Stimulated activated CD4-positive, alpha-beta T cell treated with anti-CD3 and anti-CD28 coated beads, Interleukin-4, amount 100 ng/mL, for 24 hours (primary cell): ENCODE measurements at places on chromosomes 12 and 14.

DNA sequence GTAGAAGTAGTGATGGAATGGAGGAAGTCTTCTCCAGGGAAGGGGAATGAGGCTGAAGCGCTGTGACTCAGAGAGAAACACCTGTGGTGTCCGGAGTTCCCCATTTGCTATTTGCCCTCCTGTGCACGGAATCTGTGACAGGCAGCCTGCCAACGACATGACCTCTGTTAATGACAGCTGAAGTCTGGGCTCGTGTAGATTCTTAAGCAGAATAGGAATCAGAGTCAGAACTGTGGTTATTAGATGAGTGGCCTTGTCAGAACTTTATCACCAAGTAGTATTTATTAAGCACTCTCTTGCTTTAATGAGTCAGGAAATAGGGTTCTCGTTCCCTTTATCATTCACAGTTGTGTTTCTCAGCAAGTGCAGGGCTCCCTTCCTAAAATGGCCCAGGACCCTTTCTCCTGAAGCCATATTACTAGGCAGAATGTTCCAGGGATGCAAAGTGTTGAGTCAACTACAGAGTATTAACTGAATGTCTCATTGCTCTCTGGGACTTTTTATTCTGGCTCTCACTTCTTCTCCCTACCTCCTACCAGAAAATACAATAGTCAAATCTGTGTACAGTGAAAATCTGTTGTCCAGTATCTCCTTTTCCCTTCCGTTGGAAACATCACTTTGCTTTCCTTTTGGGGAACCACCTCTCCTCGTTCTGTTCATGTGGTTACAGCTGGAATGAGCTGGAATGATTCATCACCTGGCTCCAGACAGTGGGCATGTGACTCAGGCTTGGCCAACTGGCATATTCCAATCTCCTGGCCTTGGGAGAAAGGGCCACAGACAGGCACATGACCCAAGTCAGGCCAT, 77.8 kb upstream of the MAX start:
- peak; percentile 58 for DNase-seq

- DNase-seq = no peak
Observed at GRCh38 chr14:72653026-72653425, 240.9 kb downstream of the DPF3 start.

GRCh38 chr12:120630104-120630892, 10.1 kb upstream of the CABP1 start:
- no peak for DNase-seq

GRCh38 chr12:130444986-130445385, 107.3 kb downstream of the PIWIL1 start:
- no peak for DNase-seq

- no peak for DNase-seq
Observed at GRCh38 chr14:55401751-55402150, 9.9 kb downstream of the ATG14 start.

DNA sequence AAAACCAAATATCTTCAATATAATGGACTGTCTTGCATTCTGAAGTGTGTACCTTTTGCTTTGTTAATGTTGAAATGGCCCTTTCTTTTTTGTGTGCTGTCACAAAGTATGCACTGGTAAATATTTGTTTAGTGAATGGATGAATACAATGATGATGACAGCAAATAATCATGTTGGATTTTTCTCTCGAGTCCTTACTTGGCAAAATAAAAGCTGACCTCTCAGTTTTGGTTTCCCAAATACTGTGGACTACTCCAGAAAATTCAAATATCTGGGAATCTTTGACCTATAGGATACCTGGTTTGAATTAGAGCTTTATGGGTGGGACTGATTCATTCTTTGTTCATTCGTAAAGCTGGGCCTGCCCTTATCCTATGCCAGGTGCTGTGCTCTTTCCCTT, 5.5 kb downstream of the UBE3B start:
- no peak for DNase-seq

DNA sequence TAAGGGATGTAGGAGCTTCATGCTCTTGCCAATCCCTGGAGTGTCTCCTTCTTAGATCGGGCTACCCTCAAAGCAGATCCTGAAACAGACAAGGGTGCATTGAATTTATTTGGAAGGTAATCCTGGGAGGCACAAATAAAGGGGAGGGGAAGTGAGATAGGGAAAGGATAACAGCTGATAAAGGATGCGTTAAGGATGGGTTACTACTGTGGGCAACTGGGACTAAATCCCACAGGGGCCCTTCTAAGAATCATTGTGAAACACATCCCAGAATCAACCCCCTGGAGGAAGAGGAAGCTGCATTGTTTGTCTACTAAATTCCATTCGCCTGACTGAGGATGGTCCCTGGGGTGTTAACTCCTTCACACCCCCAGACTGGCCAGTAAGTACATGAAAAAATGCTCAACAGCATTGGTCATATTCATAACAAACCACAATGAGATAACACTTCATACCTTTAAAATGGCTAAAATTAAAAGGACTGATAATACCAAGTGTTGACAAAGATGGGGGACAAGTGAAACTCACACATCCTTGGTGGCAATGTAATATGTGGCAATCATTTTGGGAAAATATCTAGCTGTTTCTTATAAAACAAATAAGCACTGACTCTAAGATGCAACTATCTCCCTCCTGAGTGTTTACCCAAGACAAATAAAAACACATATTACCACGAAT, 37.0 kb upstream of the CMKLR1 start:
- DNase-seq = no peak

DNA sequence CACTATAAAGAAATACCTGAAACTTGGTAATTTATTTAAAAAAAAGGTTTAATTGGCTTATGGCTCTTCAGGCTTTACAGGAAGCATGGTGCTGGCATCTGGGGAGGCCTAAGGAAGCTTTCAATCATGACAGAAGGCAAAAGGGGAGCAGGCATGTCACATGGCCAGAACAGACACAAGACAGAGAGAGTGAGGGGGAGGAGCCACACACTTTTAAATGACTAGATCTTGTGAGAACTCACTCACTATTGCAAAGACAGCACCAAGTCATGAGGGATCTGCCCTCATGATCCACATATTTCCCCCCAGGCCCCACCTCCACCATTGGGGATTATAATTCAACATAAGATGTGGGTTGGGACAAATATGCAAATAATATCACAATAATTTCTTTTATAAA, 355.6 kb downstream of the DAD1 start:
- DNase-seq = no peak

GRCh38 chr14:80629606-80630005, 311.9 kb downstream of the CEP128 start:
- DNase-seq = no peak

GRCh38 chr14:64501411-64502171, 2.0 kb downstream of the ZBTB25 start:
- no peak for DNase-seq

DNA sequence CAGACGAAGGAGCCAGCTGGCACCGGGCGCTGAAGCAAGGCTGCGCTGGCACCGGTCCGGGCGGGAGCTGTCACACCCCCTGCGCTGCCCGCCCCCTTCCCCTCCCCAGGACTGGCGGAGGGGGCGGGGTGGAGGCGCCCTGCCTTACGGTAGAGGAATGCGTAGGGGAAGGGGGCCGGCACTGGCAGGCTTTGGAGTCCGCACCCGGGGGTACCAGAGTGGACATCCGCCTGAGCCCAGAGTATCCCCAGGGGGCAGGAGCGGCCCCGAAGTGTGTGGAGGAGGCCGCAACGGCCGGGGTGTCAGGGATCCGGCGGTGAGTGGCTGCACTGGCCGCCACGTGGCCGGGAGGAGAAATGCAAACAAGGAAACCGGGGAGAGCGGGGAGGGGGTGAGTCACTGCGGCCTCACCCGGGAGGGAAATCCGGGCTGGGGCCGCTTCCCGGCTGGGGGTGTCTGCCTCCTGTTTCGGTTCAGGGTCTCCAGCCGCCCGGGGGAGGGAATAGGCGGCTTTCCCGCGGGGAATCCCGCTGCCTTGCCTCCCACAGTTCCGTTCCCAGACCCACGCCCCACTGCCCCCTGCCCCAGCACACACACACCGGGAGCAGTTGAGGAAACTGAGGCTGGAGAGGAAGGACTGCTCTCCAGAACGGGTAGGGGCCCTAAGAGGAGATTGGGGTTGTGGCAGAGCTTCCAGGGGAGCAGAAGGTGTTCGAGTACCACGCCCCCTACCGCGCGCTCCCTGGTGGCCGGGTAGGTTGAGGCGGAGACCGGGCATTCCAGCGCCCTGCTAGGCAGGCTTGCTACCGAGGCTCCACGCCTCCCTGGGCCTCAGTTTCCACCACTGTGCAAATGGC, at the start of gene RAPGEF3:
Gene RAPGEF3 (minus strand): TSS at position 47 of the 857 bp plus-strand sequence. CDS start 324 bp downstream, outside the sequence.
- peak; percentile 73 for DNase-seq

DNA sequence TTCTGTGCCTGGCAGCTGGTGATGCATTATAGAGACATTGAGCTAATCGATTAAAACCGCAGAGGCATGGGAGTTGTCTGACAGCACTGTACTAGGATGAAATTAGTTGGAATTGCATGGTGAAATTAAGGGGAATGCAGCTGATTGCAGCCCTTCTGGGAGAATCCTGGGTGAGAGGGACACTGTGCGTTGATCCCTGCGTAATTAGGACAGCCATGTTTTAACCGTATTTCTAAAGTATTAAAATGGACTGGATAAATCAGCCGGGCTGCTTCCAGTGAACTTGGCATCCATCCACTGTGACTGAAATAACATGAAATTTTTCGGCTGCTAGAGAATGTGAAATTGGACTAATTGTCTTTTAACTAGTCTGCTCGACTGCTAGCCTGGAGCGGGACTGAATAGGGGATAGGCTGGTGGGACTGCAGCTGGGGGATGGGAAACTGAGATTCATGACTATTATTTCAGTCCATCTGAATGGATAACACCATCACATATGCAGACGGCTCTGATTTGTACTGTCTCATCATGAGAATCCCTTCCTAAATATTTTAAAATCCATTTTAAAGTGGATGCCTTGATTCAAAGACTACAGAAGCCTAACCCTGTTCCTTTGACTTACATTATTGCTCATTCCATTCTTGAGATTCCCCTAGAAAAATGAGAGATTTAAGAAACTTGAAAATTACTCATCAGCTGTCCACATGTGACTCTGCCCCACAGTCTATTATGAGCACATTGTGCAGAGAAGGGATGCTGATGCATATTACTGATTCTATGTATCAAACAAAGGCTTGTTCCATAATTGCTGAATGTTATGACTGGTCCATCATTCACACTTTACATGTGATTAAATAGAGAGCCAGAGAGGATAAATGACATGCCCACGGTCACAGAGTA, 343.9 kb downstream of the NPAS3 start:
- no peak for DNase-seq

DNA sequence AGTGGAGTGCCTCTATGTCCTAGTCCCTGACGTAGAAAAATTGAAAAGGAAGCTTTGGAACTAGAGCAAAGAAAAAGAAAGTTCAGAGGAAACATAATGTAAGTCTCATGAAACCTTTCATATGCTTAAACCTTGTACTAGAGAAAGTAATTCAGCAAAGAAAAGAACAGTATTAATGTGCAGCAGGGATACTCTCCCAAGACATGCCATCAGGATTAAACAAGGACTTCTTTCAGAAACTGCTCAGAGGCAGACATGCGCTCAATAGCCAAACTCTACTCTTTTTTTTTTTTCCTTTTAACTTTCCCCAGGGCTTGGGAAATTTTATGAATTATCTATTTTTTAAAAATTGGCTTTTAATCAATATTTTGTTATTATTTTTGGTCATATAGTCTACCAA, 7.1 kb upstream of the ASB8 start:
- no peak for DNase-seq
